ENCODE measurements at places on chromosomes 5 and 9.

- no peak for DNase-seq
Measured at GRCh38 chr5:7529880-7530279, 133.9 kb downstream of the ADCY2 start.

GRCh38 chr5:135181653-135182052 lies 147.6 kb upstream of the PITX1 start:
- no peak for DNase-seq

DNA sequence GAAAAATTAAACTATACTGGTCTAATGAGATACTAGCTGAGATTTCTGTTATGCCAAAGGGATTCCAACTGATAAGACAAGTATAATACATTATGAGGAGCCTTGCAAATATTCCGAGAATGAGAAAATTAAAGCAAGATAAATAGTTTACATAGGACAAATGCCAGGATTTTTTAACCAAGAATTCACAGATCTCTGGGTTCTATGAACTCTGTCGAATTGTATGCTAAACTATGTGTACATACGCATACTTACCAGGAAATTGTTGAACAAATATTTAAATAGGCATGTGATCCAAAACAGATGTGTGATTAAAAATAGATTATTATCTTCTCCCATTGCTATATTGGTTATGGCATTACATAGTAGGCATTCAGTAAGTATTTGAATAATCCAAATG lies 616.6 kb downstream of the GABRG2 start:
- no peak for DNase-seq

DNA sequence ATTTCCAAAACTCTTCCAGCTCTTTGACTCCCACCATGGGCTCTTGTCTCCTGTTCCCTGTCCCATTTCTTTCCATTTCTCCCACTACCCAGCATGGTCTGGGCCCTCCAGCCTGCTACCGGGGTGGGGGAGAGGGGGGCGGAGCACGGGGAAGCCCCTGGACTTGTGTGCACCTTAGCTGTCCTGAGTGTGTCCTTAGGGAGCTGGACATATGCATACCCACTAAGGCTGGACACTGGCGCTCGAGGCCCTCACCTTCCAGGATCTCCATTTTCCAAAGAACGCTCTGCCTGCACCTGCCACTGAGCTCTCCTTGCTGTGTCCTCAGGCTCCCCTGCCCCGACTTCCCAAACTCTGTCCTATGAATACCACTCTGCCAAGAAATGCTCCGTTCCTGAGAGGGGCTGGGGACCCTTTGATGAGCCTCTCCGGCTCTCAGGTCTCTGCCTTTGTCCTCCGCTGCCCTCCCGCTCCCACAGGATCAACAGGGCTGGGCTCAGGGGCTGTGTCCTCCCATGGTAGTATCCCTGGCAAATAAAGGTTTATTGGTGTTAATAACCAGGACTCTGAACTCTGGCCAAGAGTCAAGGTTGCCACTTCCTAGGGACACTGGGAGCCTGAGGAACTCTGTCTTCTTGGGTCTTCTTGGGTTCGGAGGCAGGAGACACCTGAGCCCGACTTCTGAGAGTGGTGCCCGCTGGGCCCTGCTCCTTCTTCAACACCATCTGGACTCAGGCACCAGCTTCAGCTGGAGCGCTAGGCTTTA lies 831 bp upstream of the SHROOM1 start:
- DNase-seq: no peak

GRCh38 chr9:97978371-97979130 lies 4.6 kb upstream of the ANP32B start:
- DNase-seq: no peak

DNA sequence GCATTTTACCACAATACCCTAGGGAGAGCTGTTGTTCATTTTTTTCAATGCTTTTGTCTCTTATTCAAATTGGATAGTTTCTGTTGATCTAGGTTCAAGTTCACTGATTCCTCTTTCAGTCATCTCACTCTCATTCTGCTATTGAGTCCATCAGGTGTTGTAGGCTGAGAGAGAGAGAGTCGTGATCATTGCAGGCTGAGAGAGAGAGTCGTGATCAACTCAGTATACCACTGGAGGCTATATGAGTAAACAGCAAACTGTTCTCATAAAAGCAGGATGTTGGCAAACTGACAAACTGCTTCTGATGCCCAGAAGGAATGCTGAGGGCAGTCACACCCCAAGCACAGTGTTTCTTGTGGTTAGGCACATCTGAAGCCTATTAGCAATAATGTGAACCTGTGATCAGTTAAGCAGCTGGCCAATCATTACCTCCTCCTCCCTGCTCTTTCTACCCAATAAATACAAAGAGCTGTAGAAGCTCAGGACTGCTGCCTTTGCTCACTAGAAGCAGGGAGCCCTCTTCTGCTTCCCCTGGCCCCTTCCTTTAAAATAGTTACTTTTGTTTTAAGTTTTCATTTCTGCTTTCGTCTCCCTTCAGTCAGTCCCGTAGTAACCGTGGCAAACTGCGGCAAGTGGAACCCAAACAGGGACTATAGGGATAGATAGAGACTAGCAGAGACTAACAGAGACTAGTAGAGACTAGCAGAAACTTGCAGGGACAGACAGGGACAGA lies 476.1 kb upstream of the ACO1 start:
- DNase-seq: peak; percentile 2

- DNase-seq: no peak
Measured at GRCh38 chr9:38018241-38018957, 50.6 kb downstream of the SHB start.

- DNase-seq: no peak
Measured at GRCh38 chr9:134386951-134387831, 60.9 kb downstream of the RXRA start.

- peak; percentile 41 for DNase-seq
Measured at GRCh38 chr9:2281031-2281802, 266.1 kb downstream of the SMARCA2 start.

DNA sequence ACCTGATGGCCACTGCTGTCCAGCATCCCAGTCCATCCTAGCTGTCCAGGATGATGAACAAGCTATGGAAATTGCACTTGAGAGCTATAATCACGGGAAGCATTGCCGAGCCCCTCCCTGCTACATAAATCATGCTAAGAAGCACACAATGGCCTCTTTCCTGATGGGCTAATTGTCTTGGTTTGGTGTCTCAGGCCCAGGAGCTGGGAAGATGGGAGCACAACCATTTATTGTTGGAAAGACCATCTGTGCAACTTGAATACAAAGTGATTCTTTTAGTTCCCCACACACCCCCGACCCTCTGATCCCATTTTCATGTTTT lies 80.4 kb downstream of the RGS3 start:
- DNase-seq: no peak

All from HS-27A (cell line).